ENCODE measurements at places on chromosomes 4 and X. TPM values are rescaled to one million over a fixed set of nuclear protein-coding genes. Genes with fewer than 3 reads are reported as not detected.
A peak's percentile ranks its signal among the peaks of the same experiment; 100 is the strongest.

The SGCB gene
- 30.2 TPM for total RNA-seq

The CD38 gene
- total RNA-seq: not detected

The NPNT gene
- 68.6 TPM for total RNA-seq

The UTP3 gene
- 28.0 TPM for total RNA-seq

The TAF9B gene
- total RNA-seq: 14.6 TPM

The OCIAD1 gene
- total RNA-seq: 143 TPM

The LUZP4 gene
- total RNA-seq: not detected

The GIMD1 gene
- not detected for total RNA-seq

DNA sequence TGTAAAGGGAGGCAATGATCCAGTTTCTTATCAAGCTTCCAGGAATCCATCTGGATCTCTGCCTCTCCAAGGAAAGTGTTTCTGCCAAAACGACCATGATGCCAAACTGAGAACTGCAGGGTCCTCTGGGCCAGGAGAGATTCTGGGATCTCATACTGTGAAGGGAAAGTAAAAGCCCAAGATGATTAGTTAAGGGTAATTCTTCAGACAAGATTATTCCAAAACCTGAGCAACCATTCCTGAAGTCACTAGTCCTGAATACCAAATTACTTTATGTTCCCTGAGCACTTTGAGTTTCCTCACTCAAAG lies 42.0 kb downstream of the SRPX2 start:
- DNase-seq: no peak
- H3K4me3 ChIP-seq: no peak overlapping the region
- no peaks in the 10 kb centered on the region for H3K27me3 ChIP-seq
- H3K36me3 ChIP-seq: no peaks in the 10 kb centered on the region

DNA sequence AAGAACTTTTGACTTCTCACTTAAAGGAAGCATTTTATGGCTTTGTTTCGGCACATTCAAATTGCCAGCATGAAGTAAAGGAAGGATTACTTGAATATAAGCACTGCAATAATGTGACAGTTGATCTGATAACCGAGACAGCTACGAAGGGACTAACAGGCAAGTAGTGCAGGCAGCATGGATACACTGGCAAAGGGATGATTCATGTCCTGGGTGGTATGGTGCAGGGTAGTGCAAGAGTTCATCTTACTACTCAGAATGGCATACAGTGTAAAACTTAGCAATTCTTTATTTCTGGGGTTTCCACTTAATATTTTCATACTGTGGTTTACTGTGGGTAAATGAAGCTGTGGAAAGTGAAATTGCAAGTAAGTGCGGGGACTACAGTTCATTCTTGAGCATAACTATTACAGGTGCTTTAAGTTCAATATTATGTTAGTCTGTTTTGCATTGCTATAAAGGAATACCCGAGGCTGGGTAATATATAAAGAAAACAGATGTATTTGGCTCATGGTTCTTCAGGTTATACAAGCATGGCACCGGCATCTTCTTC lies 611.8 kb downstream of the SPOCK3 start:
- H3K27ac ChIP-seq: no peak overlapping the region
- H3K27me3 ChIP-seq: no peaks in the 10 kb centered on the region
- peaks cover 10% of the 10 kb centered on the region for H3K4me1 ChIP-seq
- H3K36me3 ChIP-seq: peaks cover 2% of the 10 kb centered on the region
- no peak overlapping the region for H3K4me3 ChIP-seq

GRCh38 chr4:182074139-182074538 lies 169.1 kb upstream of the TENM3 start:
- H3K4me1 ChIP-seq: peaks cover 20% of the 10 kb centered on the region
- no peaks in the 10 kb centered on the region for H3K27me3 ChIP-seq
- H3K4me3 ChIP-seq: no peak overlapping the region
- DNase-seq: no peak
- H3K36me3 ChIP-seq: peaks cover 9% of the 10 kb centered on the region

DNA sequence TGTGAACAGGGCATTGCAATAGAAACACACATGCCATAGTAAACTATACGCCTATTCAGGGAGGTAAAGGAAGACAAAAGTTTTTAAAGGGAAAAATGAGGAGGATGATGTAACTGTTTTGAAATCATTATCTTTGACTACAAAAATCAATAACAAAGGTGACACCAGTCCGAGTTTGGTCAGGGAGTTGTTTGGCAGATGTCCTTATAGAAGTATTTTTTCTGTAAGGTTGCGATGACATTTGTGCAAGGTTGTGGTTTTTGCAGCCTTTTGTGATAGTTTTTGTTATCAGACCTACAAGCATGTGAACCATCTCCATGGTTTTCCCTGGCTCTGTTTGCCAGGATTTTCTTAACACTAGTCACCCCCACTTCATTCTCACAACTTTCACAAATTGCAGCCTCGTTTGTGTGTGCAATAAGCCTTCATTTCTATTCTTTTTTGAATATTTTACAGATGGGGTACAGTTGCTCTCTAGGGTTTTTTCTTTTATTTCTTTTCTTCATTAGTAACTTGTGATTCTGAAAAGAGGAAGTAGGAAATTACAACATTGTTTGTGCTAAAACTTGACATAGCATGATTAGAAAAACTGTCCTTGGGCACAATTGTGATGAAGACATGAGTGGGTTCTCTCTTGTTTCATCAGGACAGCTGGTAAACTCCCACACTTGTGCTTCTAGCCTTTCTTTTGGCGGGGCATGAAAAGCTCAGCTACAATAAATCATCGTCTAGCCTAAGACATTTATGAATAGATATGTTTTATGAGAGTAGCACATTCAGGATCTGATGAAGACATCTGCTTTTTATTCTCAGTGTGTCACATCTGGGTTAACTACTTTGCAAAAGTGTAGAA lies 60.2 kb upstream of the PNPLA4 start:
- no peak for DNase-seq
- peaks cover 34% of the 10 kb centered on the region for H3K27me3 ChIP-seq
- no peak overlapping the region for H3K27ac ChIP-seq
- no peaks in the 10 kb centered on the region for H3K36me3 ChIP-seq
- peaks cover 22% of the 10 kb centered on the region for H3K4me1 ChIP-seq

DNA sequence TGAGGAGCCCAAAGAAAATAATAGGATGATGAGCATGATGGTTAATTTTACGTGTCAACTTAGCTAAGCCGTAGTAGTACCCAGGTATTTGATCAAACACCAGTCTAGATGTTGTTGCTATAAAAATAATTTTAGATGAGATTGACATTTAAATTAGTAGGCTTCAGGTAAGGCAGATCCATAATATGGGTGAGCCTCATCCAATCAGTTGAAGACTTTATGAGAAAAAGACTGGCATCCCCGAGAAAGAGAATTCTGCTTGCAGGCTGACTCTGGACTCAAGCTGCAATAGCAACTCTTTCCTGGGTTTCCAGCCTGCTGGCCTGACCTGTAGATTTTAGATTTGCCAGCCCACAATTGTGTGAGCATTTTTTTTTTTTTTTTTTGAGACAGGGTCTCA lies 192.8 kb upstream of the LNX1 start:
- no peak overlapping the region for H3K27ac ChIP-seq
- H3K4me3 ChIP-seq: no peak overlapping the region
- no peak for DNase-seq
- no peaks in the 10 kb centered on the region for H3K36me3 ChIP-seq
- H3K27me3 ChIP-seq: peaks cover 2% of the 10 kb centered on the region

DNA sequence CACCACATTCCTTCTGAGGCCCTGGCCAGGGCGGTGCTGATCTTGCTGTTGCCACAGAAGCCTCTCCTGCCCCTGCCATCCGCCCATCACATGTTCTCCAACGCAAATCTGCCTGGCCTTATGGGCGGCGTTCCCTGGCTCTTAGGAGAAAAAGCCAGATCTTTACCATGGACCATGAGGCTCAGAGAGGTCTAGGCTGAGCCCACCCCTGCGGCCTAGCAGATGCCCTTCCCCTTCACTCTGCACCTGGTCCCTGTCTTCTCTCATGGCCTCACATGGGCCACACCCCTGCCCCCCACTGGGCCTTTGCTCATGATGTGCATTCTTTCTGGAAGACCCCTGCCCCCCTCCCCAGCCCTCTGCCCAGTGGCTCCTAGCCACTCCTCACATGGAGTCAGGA lies 78.5 kb downstream of the CRMP1 start:
- DNase-seq: no peak
- H3K4me3 ChIP-seq: no peak overlapping the region
- H3K27me3 ChIP-seq: no peaks in the 10 kb centered on the region
- no peaks in the 10 kb centered on the region for H3K4me1 ChIP-seq
- peaks cover 54% of the 10 kb centered on the region for H3K36me3 ChIP-seq

DNA sequence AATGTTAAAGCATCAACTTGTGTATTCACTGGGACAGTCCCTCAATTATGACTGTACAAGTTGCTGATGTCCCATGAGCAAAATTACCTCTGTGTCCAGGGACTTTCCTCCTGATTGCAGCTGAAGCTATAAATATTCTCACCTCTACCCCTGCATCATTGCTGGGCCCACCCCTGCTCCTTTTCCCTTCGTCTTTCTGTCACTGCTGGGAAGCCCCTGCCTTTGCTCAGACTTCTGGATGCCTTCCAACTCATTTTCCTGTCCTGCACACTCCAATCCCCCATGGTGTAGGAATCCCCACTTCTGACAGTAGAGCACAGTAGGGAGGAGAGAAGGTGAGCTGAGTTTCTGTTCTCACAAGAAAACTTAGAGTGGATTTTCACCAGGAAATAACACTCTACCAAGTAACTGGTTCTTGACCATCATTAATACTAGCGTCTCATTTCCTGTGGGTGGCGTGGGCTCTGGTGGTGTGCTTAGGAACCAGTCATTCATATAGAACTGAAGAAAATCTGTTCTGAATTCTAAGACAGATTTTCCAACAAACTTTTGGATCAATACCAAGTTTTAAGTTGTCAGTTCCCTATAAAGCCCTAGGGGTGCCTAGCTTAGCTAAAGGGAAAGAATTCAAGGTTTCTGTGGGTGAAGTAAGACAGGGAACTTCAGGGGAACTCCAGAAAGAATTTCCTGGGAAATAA lies 136.2 kb upstream of the MED14 start:
- no peaks in the 10 kb centered on the region for H3K27me3 ChIP-seq
- H3K27ac ChIP-seq: peak overlapping the region; percentile 70
- H3K36me3 ChIP-seq: no peaks in the 10 kb centered on the region
- peaks cover 14% of the 10 kb centered on the region for H3K4me1 ChIP-seq

DNA sequence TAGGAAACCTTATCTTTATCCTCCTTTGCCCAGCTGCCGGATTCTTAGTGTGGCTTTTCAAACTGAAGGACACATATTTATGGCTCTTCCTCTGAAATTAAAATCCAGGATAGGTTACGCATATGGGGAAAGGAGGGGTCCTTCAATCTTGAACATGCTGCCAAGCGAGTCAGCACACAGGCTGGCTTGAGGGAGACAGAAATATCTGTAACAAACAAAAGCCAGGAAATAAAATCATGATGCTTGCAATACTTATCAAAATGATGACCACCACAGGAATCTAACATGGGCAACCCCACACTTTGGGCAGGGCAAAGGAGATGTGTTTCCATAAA lies 196.4 kb upstream of the LDB2 start:
- no peak for DNase-seq
- H3K27me3 ChIP-seq: no peaks in the 10 kb centered on the region
- no peak overlapping the region for H3K27ac ChIP-seq
- no peaks in the 10 kb centered on the region for H3K36me3 ChIP-seq
- no peak overlapping the region for H3K4me3 ChIP-seq
- peaks cover 7% of the 10 kb centered on the region for H3K4me1 ChIP-seq

- H3K27ac ChIP-seq: no peak overlapping the region
- DNase-seq: no peak
- H3K36me3 ChIP-seq: peaks cover 33% of the 10 kb centered on the region
- no peak overlapping the region for H3K4me3 ChIP-seq
- peaks cover 29% of the 10 kb centered on the region for H3K4me1 ChIP-seq
Measured at GRCh38 chr4:52618795-52619590, 40.1 kb downstream of the USP46 start.

DNA sequence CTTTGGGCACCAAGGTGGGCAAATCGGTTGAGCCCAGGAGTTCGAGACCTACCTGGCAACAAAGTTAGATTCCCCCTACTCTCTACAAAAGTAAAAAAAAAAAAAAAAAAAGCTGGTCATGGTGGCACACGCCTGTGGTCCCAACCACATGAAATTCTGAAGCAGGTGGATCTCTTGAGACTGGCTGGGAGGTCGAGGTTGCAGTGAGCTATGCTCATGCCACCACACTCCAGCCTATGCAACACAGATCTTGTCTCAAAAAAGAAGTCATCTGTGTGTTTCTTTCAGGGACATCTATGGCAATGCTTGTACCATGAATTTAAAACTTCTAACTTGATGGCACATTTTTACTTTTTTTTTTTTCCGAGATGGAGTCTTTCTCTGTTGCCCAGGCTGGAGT lies 55.3 kb downstream of the UGT2A2 start:
- no peak overlapping the region for H3K27ac ChIP-seq
- no peak for DNase-seq
- H3K36me3 ChIP-seq: no peaks in the 10 kb centered on the region
- H3K27me3 ChIP-seq: peaks cover 4% of the 10 kb centered on the region

- no peak overlapping the region for H3K4me3 ChIP-seq
- DNase-seq: no peak
- H3K27ac ChIP-seq: no peak overlapping the region
- peaks cover 7% of the 10 kb centered on the region for H3K36me3 ChIP-seq
- H3K4me1 ChIP-seq: peaks cover 43% of the 10 kb centered on the region
- H3K27me3 ChIP-seq: no peaks in the 10 kb centered on the region
Measured at GRCh38 chr4:38386654-38387188, 277.3 kb upstream of the KLF3 start.

DNA sequence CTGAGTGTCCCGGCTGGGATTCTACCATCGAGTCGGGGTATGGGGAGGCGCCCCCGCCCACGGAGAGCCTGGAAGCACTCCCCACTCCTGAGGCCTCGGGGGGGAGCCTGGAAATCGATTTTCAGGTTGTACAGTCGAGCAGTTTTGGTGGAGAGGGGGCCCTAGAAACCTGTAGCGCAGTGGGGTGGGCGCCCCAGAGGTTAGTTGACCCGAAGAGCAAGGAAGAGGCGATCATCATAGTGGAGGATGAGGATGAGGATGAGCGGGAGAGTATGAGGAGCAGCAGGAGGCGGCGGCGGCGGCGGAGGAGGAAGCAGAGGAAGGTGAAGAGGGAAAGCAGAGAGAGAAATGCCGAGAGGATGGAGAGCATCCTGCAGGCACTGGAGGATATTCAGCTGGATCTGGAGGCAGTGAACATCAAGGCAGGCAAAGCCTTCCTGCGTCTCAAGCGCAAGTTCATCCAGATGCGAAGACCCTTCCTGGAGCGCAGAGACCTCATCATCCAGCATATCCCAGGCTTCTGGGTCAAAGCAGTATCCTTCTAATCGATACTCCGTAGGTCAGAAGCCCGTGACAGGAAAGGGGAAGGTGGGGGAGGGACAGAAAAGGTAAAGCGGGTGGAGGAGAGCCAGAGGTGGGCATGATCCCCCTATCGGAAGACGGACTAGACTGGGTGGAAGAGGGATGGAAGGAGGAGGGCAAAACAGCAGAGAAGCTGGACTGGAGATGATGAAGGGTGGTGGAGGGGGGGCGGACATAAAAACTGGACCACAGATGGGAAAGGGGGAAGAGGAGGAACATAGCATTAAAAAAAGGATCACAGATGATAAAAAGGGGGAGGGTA lies 828 bp downstream of the TSPYL2 start:
- H3K4me3 ChIP-seq: peak overlapping the region; percentile 89
- peak overlapping the region; percentile 87 for H3K27ac ChIP-seq
- DNase-seq: no peak
- H3K27me3 ChIP-seq: no peaks in the 10 kb centered on the region
- H3K36me3 ChIP-seq: peaks cover 17% of the 10 kb centered on the region

- no peak overlapping the region for H3K4me3 ChIP-seq
- no peaks in the 10 kb centered on the region for H3K27me3 ChIP-seq
- peaks cover 28% of the 10 kb centered on the region for H3K4me1 ChIP-seq
- H3K36me3 ChIP-seq: peaks cover 11% of the 10 kb centered on the region
- no peak overlapping the region for H3K27ac ChIP-seq
Measured at GRCh38 chrX:132231587-132231986, 12.3 kb upstream of the RAP2C start.
